Stimulated activated CD4-positive, alpha-beta T cell treated with anti-CD3 and anti-CD28 coated beads, Interleukin-1b, Interleukin-23, amount 100 ng/mL, for 1 hour (primary cell): ENCODE measurements at places on chromosomes 7 and 10.

DNA sequence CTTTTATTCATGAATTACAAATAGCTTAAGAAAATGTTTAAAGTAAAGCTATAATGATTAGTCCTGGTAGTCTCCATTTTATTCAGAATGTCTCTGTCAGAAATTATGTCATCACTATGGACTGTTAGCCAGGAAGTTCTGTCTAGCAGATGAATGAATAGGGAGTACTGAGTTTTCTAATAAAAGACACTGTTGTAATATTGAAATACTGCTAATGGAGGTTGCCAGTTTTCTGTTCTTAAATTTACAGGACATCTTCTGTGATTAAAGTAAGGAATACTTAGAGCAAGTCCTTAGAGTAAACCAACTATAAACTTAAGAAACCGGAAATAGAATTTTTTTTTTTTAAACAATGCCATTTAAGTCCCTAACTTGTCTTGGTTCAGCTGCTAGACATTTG is 309.8 kb downstream of the ADK start:
- DNase-seq = no peak

GRCh38 chr7:10120936-10121335 is 852.7 kb upstream of the PHF14 start:
- no peak for DNase-seq

DNA sequence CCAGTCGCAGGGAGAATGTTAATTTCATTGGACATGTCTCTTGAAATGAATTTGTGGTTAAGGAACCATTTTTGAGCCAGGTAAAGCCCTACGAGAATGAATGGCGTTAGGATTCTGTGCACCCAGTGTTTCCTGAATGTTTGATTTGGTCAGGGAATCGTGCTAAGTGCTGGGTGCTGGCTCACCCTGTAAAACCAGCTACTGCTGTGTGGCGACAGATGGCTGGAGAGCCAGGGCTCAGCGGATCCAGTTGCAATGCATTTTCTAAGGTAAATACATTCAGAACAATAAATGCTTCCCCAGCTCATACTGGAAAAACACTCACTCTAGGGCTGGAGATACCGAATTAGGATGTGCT is 355.5 kb downstream of the GLRX3 start:
- DNase-seq = no peak

GRCh38 chr7:105875505-105875904 is 894 bp downstream of the ATXN7L1 start:
- no peak for DNase-seq

GRCh38 chr10:125775491-125776106 is at the start of gene MMP21:
TSS of gene MMP21 (minus strand) at chr10:125775821. CDS start at chr10:125775821, 0 bp downstream.
- DNase-seq = no peak

- no peak for DNase-seq
Observed at GRCh38 chr7:40493609-40494051, 358.8 kb downstream of the SUGCT start.

GRCh38 chr10:122780391-122780790 is 65.3 kb downstream of the CUZD1 start:
- DNase-seq = no peak

- no peak for DNase-seq
Observed at GRCh38 chr7:108805808-108806397, 236.2 kb downstream of the DNAJB9 start.

DNA sequence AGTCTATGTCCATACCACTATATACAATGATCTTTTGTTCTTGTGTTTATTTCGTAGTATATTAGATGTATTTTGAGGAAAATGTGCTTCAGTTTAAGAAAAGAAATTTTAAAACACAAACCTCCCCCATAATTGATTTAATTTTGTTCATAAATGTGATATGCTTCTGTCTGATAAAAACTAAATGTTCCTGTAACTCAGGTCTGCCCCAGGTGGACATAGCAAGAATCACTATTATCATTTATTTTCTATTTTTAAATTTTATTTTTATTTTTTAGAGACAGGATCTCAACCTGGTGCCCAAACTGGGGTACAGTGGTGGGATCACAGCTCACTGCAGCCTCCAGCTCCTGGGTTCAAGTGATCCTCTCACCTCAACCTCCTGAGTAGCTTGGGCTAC is 43.2 kb downstream of the BEND7 start:
- no peak for DNase-seq

DNA sequence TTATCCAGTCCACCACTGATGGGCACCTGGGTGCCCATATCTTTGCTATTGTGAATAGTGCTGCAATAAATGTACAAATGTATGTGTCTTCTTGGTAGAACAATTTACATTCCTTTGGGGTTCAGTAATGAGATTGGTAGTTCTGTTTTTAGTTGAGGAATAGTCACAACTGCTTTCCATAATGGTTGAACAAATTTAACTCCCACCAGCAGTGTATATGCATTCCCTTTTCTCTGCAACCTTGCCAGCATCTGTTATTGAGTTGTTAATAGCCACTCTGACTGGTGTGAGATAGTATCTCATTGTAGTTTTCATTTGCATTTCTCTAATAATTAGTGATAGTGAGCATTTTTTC is 27.8 kb downstream of the COA1 start:
- no peak for DNase-seq

GRCh38 chr7:12032146-12032545 is 178.9 kb upstream of the TMEM106B start:
- no peak for DNase-seq

DNA sequence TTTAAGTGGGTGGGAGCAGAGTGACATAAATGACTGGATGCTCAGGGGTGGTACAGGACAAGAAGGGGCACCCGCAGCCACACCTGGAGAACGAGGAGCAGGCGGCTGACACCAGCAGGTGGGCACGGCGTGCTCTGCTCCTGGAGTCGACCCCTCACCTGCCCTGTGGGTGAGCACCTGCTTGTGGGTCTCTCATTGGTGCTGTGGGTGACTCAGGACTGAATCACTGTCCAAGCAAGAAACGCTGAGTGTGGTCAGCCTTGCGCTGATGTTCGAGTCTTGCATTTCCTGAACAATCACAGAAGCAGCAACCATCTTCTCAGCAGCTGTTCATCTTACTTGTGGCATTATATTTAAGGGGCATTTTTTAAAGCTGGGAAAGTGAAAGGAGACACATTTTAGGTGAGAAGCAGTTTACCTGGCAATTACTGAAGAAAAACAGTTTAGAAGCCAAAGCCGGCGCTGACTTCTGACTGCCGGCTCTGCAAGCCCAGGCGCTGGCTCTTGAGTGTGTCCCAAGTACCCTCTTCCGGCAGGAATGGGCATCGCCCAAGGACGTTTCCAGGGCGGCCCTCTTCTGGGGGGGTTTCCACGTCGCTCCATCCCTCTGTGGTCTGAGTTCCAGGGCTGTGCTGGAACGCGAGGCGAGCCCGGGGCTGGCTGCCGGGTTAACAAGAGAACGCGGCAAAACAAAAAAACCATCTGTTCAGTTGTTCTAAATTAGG is 145.2 kb upstream of the PFKP start:
- DNase-seq = no peak

DNA sequence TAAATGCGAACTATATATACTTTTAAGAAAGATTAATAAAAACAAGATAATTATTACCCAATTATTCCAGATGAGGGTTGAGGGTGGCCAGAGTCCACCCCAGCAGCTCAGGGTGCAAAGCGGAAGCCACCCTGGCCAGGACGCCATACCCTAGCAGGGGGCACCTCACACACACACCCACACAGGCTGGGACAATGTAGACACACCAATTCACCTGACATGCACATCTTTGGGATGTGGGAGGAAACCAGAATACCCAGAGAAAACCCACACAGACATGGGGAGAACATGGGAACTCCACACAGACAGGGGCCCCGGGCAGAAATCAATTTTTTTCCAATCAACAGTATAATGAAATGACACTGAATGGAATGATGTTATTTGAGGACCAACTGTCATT is 86.0 kb downstream of the RTKN2 start:
- DNase-seq = no peak

- no peak for DNase-seq
Observed at GRCh38 chr10:101358706-101359300, 4.8 kb downstream of the BTRC start.

GRCh38 chr7:37701769-37702168 is 18.2 kb downstream of the GPR141 start:
- no peak for DNase-seq

- no peak for DNase-seq
Observed at GRCh38 chr10:45249978-45250693, 65.3 kb downstream of the OR13A1 start.

- no peak for DNase-seq
Observed at GRCh38 chr7:96189129-96189820, 132.6 kb downstream of the SLC25A13 start.

- DNase-seq = no peak
Observed at GRCh38 chr7:33888166-33888565, 17.2 kb upstream of the BMPER start.

- no peak for DNase-seq
Observed at GRCh38 chr7:144050093-144050492, 1.3 kb downstream of the OR2A5 start.

- no peak for DNase-seq
Observed at GRCh38 chr10:6333086-6333485, 130.4 kb downstream of the PFKFB3 start.

DNA sequence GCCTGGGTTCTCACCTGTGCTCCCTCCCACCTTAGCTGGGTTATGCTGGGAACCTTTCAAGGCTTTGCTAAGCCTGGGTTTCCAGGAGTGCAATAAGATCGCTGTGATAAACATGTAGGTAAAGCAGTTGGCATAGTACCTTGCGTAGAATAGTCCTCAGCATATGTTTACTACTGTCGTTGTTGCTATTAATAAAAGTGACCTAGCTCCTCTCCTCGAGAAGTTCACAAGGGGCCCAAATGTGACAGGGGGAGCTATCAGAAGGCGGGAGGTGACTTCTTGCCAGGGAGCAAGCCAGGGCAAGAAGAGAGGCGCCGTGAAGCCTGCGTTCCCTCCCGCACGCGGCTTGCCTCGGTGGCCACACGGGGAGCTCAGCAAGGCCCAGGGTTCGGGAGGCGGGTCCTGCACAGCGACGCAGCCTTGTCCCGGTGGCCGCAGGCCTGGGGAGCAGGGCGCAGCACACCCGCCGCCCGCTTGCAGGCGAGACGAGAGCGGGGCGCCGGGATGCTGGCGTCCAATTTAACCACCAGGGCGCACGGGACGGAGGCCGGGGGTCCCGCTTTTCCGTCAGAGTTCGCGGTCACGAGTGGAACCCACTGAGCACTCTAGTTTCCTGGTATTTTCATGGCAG is 106.2 kb downstream of the SNX10 start:
- DNase-seq = no peak

GRCh38 chr10:109114579-109114978 is 808.7 kb downstream of the XPNPEP1 start:
- DNase-seq = no peak

GRCh38 chr10:43906490-43906889 is 257.8 kb upstream of the ZNF32 start:
- DNase-seq = no peak

DNA sequence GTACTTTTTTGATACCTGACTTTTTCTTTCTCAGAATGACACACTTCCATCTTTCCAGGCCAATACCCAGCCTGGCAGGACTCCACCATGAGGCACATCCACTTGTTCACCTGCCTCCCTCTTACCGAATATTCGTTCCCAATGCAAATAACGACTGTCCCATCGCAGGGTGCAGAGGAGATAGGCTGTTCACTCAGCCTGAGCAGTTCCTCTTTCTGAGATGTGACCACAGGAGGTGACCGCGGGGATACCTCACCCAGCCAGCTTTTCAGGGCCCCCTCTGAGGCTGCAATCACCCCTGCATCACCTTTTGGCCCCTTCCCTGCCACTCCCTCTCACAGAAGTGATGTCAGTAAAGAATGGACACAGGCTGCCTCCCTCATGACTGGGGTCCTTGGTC is 28.3 kb downstream of the PTPRN2 start:
- DNase-seq = no peak

- DNase-seq = no peak
Observed at GRCh38 chr7:71237945-71238344, 106.0 kb downstream of the GALNT17 start.

DNA sequence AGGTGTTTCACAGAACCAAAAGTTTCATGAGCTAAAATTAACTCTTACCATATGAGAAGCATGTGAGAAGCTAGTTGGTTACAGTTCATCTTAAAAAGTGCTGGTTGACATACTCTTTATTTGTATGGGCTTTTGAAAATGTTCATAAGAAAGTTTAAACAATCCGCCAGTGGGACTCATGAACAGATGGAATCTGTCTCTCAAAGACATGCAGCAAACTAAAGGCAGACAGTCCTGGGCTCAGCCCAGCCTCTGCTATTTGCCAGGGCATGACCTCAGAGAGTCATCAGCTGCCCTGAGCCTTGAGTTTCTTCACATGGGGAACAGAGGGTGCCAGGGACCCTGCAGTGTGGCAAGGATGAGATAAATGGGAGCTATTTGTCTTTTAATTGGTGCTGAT is 3.2 kb downstream of the PYROXD2 start:
- no peak for DNase-seq

DNA sequence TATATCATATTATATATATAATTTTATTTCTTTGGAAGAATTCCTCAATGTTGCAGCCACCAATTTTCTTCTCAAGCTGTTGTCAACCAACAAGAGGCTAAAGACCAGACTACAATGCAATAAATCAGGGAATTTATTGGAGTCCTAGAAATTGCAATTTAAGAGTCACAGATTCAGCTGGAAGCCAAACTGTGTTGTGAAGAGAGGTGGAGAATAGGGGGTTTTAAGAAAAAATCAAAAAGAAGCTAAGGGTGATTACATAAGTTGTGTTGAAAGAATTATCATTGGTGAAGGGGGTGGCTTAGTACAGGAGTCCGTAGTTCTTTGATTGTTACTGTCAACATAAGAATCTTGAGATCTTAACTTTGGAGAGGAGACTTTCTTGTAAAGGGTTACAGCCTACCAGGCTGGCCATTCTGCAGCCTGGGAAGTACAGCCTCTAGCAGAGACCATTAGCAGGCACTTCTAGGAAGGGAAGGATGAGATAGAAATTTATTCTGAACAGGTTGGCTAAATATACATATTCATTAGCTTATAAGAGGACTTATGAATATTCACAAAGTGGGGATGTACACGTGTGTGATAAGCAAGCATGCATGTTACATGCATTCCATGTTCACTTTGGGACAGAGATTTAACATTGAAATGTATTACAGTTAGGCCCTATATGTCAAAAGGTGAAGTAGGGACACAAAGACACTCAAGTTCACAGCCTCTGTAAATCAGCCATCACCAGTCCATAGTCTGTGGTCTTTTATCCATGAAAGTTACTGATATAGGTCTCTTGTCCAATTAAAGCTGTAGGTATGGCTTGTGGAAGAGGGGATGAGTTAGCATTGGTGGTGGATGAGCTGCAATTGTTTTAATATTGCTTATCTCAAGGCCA is 8.3 kb upstream of the TMEM168 start:
- DNase-seq = no peak
